ENCODE measurements at places on chromosomes 6 and 20.

GRCh38 chr6:455835-456234 lies 64.3 kb downstream of the IRF4 start:
- no peak for DNase-seq

GRCh38 chr6:14222956-14223355 lies 105.4 kb downstream of the CD83 start:
- DNase-seq, result no peak

DNA sequence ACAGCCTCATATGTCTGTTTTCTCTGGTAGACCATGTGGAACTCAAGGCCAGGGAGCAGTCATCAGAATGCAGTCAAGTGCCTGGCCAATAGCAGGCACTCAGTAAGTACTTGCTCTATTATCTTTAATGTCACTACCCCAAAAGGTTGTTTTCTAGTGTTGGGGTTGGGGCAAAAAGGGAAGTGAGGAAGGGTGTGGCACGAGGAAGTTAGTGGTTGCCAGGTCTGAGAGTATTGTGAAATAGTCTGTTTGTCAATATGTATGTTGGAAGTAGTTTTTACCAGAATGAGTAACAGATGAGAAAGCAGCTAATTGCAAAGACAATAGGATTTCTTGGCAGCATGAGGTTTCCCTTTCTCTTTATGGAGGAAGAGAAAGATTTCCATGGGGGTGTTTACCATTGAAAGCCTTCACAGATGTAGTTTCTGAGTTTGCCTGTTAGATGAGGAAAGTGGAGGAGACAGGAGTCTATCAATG lies 59.5 kb upstream of the ARMH2 start:
- DNase-seq, result no peak

GRCh38 chr6:34237316-34237721 lies 646 bp downstream of the HMGA1 start:
- DNase-seq, result peak; percentile 41

- DNase-seq, result no peak
Measured at GRCh38 chr6:129679758-129680157, 30.2 kb downstream of the ARHGAP18 start.

- DNase-seq, result no peak
Measured at GRCh38 chr6:100228437-100228833, 234.4 kb upstream of the MCHR2 start.

DNA sequence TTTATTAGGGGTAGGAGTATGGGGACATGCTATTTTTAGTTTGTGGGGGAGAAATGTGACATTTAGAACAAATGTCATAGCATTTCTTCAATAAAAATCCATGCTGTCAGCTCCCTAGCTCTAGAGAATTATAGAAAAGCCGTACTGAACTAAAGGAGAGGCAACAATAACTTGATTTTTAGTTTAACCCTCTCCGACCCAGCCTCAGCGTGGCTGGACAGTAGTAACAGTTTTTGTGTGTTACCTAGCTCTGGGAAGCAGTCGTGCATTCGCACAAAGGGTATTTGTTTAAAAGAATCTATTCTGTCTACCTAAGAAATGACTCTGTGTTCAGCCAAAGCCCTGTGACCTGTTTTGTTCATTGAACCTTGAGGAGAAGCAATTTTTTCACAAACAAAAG lies 442.4 kb upstream of the SOX4 start:
- DNase-seq, result no peak

- DNase-seq, result no peak
Measured at GRCh38 chr6:100096341-100096740, 102.3 kb upstream of the MCHR2 start.

GRCh38 chr20:44627364-44628010 lies 24.0 kb downstream of the ADA start:
- no peak for DNase-seq

DNA sequence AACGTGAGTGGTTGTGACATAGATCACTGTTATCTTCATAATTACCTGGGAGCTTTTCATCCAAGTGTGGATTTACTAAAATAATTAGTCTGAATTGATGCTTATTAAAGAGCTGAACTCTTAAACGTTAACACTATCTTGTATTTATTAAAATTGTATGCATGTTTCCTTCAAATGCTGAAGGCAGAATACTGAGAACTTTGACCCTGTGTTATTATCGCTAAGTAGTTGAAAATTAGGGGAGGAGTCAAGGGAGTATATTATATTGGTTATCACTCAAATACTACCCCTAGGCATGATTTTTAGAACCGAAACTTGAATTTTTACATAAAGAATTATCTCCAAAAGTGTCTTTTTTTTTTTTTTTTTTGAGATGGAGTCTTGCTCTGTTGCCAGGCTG lies 5.8 kb downstream of the VAPB start:
- DNase-seq, result no peak

- DNase-seq, result no peak
Measured at GRCh38 chr20:40651151-40651550, 37.9 kb downstream of the MAFB start.

- DNase-seq, result no peak
Measured at GRCh38 chr20:48912065-48912464, 9.4 kb upstream of the ARFGEF2 start.

- no peak for DNase-seq
Measured at GRCh38 chr6:116572162-116572561, 858 bp downstream of the RWDD1 start.

- peak; percentile 44 for DNase-seq
Measured at GRCh38 chr6:137717074-137718073, 149.7 kb upstream of the TNFAIP3 start.

DNA sequence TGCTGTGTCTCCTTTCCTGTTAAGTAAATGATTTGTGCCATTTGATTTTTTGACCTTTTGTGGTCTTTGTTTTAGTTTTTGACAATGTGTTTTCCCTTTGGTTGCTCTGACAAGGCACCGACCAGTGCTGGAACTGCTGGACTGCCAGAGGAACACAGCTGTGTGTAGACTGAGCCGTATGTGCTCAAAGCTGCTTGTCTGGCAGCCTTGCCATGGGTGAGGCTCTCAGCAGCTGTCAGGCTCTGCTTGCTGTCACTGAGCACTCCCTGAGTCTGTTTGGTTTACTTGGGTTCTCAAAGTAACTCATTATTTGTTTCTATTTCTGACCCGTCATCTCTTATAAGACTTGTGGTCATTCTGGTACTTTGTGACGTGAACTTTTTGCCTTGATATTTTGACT lies 15.1 kb upstream of the SNRPB start:
- DNase-seq, result no peak

DNA sequence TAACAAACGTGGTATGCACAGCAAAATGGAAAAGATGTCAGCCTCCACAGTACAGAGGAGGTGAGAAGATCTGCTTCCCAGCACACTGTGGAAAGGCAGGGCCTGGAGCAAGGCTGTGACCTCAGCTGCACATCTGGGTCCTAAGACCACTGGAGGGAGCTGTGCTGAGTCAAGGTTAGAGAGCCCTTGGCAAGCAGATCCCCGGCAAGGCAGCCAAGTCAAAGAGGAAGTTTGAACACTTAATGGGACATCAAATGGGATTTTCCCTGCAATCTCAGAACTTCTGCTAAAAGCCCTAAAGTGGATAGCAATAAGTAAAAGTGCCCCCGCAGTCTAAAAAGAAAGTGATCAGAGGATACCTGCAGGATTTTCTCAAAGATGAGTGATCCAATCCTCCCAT lies 39.5 kb downstream of the UNC5CL start:
- no peak for DNase-seq

DNA sequence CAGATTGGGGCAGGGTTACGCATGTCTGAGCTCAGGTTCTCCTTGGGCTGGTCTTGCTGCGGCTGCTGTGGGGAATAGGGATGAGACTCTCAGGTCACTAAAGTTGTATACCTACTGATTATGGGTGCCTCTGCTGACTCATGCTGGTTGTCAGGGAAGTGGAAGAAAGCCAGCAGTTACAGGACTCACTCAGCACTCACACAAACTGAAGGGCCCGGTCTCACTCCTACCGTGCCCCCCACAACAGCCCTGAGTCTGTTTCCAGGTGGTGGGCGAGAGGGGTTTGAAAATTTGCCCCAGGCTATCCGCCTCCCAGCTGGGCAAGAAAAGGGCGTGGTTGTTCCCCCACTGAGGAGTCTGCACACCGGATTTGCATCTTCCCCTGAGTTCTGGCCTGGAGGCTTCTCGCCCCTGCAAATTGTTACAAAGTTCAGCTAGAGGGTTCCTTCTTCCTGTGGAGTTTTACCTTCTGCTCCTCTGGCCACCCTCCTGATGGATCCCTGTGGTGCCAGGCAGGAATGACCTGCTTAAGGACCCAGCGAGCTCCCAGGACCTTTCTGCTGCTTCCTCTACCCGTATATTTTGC lies 659.2 kb downstream of the HDGFL1 start:
- DNase-seq, result no peak

DNA sequence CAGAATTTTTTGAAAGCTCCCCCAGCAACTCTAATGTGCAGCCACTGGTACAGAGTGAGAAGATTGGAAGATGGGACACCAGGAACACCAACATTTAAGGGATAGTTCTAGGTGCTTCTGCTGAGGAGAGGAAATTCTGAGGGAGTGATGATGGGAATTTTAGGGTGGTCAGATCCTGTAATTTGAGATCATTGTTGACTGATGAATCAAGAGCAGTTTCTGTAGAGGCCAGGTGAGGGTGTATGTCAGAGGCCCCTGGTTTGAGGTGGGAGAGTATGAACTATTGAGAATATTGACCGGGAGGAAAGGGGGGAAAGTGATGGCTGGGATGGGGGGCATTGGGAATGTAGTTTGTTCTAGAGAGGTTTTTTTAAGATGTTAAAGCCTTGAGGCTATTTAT lies 47.2 kb downstream of the PTPRA start:
- DNase-seq, result no peak

GRCh38 chr6:24836109-24836508 lies 37.4 kb upstream of the ARMH2 start:
- no peak for DNase-seq

- DNase-seq, result no peak
Measured at GRCh38 chr6:14747881-14748520, 497.9 kb upstream of the JARID2 start.

DNA sequence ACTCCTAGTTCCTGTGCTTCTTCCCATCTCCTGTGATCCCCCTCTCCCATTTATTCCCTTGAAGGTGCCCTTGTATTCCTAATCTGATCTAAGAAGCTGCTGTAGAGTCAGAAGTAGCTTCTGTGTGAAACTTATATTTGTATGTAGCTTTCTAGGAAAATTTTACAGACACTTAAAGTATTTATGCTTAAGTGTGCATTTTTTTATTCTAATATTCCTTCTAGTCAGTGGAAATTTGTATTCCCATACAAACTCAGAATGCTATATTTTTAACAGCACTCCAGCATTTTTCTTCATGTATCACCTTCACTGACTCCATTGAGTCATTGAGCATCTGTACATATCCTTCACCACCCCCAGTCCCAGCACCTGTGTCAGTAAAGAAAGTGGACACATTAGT lies 12.7 kb downstream of the ZKSCAN8 start:
- DNase-seq, result no peak

DNA sequence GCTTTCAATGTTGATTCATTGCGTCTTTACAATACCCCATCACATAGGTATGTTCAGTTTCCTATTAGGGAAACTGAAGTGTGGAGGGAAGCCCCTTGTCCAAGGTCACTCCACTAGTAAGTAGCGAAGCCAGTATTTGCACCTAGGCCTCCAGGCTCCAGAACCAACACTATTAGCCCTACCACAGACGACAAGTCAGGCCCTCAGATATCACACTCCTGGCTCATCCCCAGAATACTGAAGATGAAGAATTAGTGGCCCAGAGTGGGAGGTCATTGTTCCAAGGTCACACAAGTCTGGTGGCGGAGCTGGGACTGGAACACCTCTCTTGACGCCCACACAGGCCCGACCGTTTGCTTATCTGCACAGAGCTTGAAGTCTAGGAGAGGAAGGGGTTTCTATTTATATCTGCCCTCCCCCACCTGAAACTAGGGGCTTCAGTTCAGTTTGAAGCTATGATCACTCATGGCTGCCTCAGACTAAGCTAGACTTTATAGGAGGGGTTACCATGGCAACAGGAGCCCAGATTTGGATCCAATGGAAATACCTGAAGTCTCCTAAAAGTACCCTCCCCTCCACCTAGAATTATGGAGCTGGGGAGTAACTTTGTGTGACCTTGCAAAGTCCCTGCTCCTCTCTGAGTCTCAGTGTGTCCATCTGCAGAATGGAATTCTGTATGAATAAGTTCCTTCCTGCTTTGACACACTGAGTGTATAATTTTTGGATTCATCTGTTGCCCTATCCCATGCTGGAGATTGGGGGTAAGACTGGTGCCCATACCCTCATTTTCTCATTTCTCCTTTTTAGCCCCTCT lies 2.2 kb downstream of the SNTA1 start:
- no peak for DNase-seq

DNA sequence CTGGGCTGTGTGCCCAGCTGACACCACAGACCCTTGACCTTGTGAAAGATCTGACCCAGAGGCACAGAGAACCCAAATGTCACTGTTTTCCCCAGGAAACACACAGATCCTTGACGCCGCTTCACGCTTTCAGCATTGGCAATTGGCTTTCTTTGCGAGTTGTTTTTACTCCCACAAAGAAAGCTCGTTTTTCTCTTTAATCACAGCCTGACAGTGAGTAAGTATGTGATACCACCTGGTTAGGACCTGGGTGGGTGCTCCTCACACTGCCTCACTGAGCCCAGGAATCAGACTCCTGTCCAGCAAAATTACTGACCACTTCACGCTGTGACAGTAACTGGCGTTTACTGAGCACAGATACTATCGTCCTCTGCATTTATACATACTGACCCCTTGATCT lies 13.0 kb downstream of the RPL10A start:
- DNase-seq, result no peak

DNA sequence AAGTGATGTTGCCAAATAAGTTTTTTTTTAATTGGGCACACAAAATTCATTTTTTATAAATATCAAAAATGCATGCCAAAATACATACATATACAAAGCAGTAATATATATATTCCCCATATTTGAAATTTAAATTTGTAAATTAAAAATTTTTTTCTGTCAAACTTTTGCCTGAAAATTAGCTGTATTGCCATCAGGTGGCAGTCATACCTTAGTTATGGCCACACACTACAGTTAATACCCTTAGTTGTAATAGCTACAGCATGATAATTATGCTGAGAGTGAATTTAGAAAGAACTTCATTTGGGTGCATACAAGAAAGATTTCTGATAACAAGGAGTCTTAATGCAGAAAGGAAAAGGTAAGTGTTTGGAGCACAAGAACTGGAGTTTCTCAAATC lies 46.2 kb upstream of the SDHAF4 start:
- peak; percentile 22 for DNase-seq

- DNase-seq, result peak; percentile 15
Measured at GRCh38 chr6:524803-525202, 132.1 kb downstream of the HUS1B start.

GRCh38 chr20:11391591-11391990 lies 526.1 kb upstream of the BTBD3 start:
- no peak for DNase-seq

Measured in NCI-H2081 (cell line).